ENCODE measurements at places on chromosomes 1 and 21. TPM values are rescaled to one million over a fixed set of nuclear protein-coding genes. Genes with fewer than 3 reads are reported as not detected.

Gene COL18A1
- polyA plus RNA-seq = 0.21 TPM

Gene TPTE
- polyA plus RNA-seq = not detected

Gene ATP6V1G3
- not detected for polyA plus RNA-seq

DNA sequence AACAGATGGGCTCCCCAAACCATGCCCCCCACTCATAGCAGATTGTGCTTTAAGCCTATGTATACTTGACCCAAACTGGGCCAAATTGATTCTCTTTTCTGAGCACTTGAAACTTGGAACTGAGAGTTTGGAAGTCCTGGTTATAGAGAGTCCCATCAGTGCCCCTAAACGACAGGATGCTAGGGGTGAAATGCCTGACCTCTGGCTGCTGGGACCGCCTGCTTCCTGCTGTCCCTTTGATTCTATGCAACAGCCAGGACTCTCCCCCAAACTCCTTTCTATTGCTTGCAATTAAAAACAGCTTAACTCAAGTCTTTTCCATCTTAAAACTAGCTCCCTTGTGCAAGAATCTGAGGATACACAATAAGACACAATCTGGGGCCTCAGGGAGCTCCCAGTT, 4.7 kb downstream of the C1orf210 start:
- H3K4me3 ChIP-seq = no peak overlapping the region
- no peak for DNase-seq
- H3K27ac ChIP-seq = no peak overlapping the region
- no peaks in the 10 kb centered on the region for H3K36me3 ChIP-seq

GRCh38 chr1:51287966-51288365, 42.4 kb downstream of the TTC39A start:
- no peaks in the 10 kb centered on the region for H3K36me3 ChIP-seq
- no peaks in the 10 kb centered on the region for H3K27me3 ChIP-seq
- no peak for DNase-seq
- no peaks in the 10 kb centered on the region for H3K4me1 ChIP-seq

GRCh38 chr1:165877940-165878556, 50.6 kb downstream of the UCK2 start:
- no peak overlapping the region for H3K4me3 ChIP-seq
- peaks cover 2% of the 10 kb centered on the region for H3K36me3 ChIP-seq
- H3K27me3 ChIP-seq = no peaks in the 10 kb centered on the region
- peak overlapping the region; percentile 69 for H3K27ac ChIP-seq
- H3K4me1 ChIP-seq = peaks cover 25% of the 10 kb centered on the region

Gene DVL1
- 0.48 TPM for polyA plus RNA-seq

DNA sequence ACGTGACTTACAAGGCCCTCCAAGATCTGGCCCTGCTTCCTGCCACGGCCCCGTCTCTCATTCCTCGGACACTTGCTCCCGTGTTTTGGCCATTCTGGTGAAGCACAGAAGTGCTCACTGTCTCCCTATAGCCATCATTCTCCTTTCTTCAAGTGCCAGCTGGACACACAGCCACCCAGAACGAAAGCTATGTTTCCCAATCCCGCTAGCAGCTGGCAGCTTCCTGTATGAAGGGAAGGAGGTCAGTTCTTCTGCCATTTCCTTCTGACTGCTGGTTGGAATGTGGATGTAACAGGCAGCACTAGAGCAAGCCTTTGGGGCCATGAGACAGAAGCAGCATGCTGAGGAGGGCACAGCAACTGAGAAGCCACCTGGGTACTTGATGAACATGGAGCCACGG, 82.8 kb downstream of the TGFBR3 start:
- DNase-seq = no peak
- H3K27ac ChIP-seq = peak overlapping the region; percentile 2
- H3K36me3 ChIP-seq = no peaks in the 10 kb centered on the region

DNA sequence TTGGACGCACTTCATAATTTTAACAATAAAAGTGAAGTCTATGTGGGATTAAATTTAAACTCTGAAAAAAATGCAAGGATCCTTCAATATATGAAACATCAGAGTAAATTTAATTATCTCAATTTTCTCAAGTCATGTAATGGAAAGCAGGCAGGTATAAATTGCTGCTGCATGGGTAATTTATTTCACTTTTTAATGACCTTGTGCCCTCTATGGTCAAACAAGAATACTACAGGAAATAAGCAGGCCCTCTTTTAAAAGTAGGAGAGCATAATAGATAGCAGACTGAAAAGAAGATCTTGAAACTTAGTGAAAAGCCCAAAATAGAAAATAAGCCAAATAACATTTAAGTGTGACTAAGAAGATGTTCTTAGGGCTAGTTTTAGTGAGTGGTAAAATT, 22.9 kb downstream of the BCAS2 start:
- H3K4me3 ChIP-seq = peak overlapping the region; percentile 38
- H3K27ac ChIP-seq = no peak overlapping the region
- H3K36me3 ChIP-seq = no peaks in the 10 kb centered on the region
- no peaks in the 10 kb centered on the region for H3K27me3 ChIP-seq
- DNase-seq = peak; percentile 23
- peaks cover 36% of the 10 kb centered on the region for H3K4me1 ChIP-seq

GRCh38 chr1:86906419-86906818, 7.5 kb downstream of the SELENOF start:
- H3K27me3 ChIP-seq = no peaks in the 10 kb centered on the region
- DNase-seq = no peak
- no peak overlapping the region for H3K4me3 ChIP-seq

Gene PALMD
- polyA plus RNA-seq = not detected

Gene DMRTA2
- polyA plus RNA-seq = not detected

Measured in naive B cell (primary cell).